ACHN (cell line): ENCODE measurements at places on chromosomes 2 and 18.

- no peak for DNase-seq
Observed at GRCh38 chr2:170148161-170148560, 29.8 kb upstream of the MYO3B start.

- no peak for DNase-seq
Observed at GRCh38 chr2:239978411-239978810, 46.7 kb downstream of the NDUFA10 start.

- peak; percentile 5 for DNase-seq
Observed at GRCh38 chr18:23963443-23964165, 51.0 kb upstream of the TTC39C start.

DNA sequence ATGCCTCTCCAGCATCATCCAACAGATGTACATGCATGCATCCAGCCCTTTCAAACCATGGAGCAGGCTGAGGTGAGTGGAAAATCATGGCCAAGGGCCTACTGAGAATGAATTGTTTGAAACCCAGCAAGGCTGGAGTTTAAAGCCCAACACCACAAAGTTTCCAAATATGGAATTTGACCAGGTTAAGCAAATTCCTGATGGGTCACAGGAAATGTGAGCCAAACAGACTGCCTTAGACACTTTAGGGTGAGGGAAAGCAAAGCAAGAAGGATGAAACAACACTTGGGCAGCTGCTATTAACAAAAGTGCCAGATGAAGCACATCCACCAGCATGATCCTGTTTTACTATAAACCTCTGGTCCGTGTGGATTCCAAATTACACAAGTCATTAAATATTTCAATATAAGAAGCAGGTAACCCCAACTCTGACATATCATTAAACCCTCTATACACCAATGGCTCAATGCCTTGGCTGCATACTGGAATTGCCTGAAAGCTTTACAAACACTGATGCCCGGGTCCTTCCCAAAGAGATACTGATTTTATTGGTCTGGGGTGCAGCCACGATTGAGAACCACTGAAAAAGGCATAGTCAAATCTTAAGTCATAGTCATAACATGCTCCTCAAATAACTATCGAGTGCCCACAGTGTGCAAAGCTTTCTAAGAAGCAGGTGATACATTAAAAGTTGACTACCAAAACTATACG lies 9.1 kb downstream of the KLF7 start:
- no peak for DNase-seq

- DNase-seq, result no peak
Observed at GRCh38 chr18:60197671-60198462, 174.7 kb downstream of the MC4R start.

DNA sequence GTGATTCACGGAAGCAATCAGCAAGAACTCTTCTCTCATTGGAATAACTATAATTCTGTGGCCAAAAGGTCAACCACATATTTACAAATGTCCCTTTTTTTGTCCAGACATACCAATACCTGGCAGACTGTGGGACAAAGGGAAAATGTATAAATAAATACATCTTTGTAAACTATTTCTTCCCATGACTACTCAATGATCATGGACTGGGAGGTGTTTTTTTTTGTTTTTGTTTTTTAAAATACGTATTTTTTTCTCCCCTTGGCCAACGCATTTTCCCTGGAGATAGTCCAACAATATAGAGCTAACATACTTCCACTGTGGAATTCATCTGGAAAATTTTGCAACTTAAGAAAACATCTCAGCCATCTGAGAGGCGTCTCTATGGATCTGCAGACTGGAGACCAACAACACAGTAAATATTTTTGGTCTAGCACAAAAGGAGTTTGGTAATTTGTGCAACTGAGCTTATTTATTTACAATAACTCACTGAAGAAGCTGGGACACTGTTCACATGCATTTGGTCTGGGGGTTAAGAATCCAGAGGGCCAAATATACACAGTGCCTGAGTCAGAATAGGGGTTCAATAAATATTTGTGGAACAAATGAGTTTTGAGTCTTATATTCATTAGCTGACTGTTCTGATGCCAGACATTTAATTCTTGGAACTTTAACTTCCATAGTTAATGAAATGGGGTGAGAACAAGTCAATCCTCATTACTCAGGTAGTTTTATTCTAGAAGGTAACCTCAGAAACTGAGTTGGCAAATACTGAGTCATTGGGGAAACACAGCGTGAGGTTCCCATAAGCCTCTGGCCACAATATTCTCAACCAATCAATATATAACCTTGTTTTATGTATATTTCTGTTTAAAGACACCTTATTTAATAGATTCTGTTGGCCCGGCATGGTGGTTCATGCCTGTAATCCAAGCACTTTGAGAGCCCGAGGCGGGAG lies 36.2 kb downstream of the CCBE1 start:
- no peak for DNase-seq

- no peak for DNase-seq
Observed at GRCh38 chr2:209259767-209260166, 164.1 kb upstream of the MAP2 start.

DNA sequence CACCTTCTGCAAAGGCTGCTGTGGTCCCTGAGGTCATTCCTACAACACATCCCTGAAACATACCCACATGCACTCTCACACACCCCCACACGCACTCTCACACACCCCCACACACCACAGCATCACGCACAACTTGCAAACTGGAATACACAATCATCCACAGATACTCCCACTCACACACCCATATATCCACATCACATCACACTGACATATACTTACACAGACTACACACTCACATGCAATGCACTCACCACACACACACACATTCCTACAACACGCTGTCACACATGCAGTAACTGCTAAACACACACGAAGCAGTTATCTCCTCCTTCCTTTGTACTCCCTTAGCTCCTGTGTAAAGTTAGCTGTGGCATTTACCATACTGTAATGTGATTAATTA lies 57.1 kb upstream of the PKDCC start:
- DNase-seq, result no peak

DNA sequence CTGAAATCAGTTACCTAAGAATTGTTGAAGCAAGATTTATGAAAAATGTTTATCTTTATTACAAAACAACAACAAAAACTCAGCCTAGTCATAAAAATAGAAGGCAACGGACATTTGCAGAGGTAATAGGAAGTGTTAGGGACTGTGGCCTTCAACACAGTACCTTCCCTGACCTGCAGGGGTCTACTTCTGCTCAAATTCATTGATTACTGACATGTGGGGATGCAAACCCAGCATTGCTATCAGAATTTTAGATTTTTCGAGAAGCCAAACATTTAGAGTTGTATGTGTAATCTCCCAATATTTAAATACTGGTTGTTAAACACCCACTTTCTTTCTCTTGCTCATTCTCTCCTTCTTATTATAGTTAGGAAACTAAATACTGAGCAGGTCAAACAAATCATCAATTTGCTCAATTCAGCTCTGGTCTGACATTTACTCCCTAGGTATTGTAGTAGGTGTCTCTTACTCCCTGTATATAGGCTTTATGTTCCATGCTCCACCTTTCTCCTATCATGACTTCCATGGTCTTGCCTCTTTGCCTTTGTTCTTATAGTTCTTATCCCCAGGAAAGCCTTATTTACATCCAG lies 198.5 kb downstream of the UBE2E3 start:
- DNase-seq, result peak; percentile 26

GRCh38 chr2:223723954-223724411 lies 113.4 kb downstream of the AP1S3 start:
- peak; percentile 16 for DNase-seq

DNA sequence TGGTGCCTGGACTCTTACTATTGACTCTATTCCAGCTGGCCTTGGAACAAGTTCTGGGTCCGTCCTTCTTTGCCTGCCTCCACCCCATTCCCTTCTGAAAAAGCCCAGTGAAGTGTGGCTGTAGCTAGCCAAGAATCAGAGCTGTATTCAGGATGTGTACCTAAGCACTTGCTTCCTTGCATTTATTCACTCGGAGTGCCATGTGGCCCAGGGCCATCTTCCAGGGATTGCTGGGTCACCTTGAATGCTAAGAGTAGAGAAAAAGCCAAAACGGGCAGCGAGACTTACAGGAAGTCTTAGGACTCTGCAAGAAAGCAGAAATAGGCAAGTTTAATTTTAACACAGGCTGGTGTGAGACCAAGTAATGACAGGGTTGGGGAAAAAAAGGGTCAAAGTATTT lies 4.1 kb downstream of the ITGA6 start:
- no peak for DNase-seq

- DNase-seq, result no peak
Observed at GRCh38 chr2:85769983-85770362, 16.2 kb downstream of the ATOH8 start.

DNA sequence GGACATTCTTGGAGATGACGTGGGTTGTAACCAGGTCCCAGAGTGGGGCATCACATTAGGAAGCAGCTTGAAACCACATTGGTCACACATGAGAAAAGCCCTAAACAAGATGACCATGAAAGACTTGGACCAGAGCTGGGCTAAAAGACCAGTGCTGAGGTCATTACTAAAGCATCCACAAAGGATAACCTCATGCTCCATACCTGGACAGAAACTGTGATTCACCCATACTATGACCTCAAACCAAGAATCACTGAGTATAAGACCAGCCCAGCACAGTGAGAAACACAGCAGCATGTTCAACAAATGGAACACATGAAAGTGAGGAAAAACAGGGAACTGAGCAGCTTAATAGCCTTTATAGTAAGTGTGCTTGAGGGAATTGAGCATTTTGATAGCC lies 635.5 kb upstream of the NETO1 start:
- no peak for DNase-seq

- no peak for DNase-seq
Observed at GRCh38 chr18:47549021-47549540, 297.6 kb upstream of the SKOR2 start.

GRCh38 chr2:85237849-85238565 lies 89.8 kb downstream of the TGOLN2 start:
- no peak for DNase-seq

- no peak for DNase-seq
Observed at GRCh38 chr18:45557779-45558178, 57.5 kb upstream of the SLC14A2 start.

GRCh38 chr2:101748000-101748399 lies 50.5 kb downstream of the MAP4K4 start:
- DNase-seq, result no peak

DNA sequence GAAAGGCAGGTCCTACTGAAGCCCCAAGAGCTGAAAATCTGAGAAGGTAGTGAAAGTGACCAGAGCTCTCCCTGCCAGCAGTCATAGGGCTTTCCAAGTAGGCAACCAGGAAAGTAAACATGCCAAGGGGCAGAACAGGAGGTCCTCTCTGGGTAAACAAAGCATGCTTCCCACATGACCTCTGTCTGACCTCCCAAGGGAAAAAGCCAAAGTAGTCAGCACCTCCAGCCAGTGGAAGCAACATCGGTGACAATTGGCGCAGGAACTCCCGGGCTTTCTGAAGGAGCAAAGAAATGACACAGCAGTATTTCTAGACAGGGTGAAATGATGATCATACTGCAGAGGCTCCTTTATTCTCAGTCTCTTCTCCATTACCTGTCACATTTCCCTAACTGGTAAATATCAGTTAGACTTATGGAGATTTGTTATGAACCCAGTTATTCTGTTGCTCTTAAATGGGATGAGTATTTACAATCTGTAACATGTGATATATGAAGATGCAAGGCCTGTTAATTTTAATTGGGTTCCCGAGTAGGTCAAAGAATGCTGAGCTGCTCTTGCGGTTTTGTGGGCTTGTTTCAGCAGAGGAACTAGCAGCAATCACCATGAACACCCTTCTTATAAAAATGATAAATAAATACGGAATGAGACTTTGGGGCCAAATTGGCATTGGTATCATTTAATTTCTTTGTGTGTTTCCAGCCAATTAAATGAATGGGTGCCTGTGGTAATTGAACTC lies 321.0 kb downstream of the RND3 start:
- no peak for DNase-seq

DNA sequence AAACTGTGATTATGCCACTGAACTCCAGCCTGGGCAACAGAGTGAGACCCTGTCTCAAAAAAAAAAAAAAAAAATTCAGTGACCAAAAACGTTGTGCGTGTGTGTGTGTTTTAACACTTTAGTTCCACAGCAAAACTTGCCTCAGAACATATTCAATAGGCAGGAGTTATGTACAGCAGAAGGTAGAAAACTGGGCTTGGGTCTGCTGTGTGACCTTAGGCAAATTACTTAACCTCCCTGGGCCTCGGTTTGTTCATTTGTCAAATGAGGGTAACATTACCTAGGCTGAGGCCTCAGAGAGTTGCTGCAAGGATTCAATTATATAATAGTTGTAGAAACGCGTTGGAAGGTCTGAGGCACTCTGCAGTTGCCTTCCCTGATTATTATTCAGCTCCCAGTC lies 10.3 kb upstream of the SCG2 start:
- DNase-seq, result no peak

DNA sequence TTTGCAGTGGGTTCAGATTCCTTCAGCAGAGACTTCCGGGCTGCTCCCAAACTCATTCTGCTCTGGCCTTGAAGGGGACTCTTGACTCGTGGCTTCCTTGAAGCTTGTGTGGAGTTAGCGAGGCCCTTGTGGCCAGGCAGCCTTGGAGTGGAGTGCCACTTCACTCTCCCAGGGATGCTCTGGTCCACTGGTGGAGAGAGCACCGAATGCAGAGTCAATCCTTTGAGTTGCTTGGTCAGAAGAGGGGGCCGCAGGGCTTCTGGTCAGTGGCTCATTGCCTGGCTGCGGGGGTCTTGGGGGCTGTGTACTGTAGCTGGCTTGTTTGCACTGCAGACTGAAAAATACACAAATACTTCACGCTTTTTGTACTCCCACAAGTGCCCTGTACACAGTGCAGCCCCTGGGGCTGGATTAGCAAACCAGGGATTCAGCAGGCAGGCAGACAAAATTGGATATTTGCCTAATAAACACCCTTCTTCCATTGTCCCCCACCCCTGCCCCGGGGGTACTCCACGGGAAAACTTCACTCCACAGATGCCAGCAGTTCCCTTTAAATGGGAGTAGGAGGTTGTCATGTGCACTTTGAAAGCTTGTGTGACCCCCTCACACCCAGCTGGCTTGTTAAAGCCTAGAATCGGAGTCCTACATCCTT lies 3.2 kb downstream of the GLI2 start:
- no peak for DNase-seq

DNA sequence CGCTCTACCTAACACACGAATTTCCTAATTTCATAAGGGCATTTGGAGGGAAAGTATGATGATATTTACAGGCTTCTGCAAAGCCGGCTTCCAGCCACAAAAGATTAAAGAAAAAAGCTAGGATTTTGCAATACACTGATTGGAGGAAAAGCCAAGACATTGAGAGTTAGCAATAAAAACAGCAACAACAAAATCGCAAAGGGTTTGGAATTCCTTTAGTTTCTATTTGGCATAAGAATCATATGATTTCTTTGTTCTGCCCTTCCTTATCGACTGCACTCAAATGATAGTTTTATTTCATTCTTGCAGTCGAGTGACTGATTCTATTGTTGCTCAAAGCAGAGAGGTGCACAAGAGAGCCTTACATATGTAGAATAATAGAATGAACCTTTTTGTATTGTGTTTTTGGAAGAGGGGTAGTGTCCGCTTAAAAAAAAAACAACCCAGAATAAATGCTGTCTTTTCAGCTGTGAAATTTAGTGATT lies 3.9 kb upstream of the ZNF532 start:
- no peak for DNase-seq
